NCI-H1105 (cell line): ENCODE measurements at places on chromosomes 12 and 14.
A peak's percentile ranks its signal among the peaks of the same experiment; 100 is the strongest.

GRCh38 chr14:60488175-60488574 lies 2.3 kb upstream of the C14orf39 start:
- no peak for DNase-seq

- no peak for DNase-seq
These were observed 6.6 kb upstream of the RAB3IP start for GRCh38 chr12:69732088-69732487.

- DNase-seq, result no peak
These were observed 241.0 kb upstream of the ATP2B1 start for GRCh38 chr12:89949457-89950195.

DNA sequence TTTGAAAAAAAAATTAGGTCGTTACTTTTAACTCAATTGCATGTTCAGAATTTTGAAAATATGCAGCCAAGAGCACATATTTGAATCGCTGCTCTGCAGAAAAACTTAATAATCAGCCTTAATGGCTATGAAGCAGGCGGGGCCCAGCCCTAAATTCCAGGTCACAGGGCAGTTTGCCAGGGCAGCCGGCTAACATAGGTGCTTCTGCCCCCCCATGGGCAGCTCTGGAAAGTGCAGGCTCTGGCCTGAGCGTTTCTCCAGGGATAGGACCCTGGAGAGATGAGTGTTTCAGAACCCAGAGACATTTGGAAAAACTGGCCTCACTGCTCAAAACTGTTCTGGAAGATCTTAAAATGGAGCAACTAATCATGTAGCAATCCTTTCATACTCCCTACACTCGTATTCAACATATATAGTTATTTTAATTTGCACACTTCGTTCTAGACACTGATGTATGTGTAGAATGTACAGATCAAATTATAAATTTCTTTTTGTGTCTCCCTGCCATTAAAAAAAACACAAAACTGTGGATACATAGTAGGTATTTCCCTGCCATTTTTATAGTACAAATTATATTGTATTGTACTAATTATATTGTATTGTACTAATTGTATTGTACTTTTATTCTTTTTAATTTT lies 26.0 kb upstream of the PTGR2 start:
- peak; percentile 86 for DNase-seq

DNA sequence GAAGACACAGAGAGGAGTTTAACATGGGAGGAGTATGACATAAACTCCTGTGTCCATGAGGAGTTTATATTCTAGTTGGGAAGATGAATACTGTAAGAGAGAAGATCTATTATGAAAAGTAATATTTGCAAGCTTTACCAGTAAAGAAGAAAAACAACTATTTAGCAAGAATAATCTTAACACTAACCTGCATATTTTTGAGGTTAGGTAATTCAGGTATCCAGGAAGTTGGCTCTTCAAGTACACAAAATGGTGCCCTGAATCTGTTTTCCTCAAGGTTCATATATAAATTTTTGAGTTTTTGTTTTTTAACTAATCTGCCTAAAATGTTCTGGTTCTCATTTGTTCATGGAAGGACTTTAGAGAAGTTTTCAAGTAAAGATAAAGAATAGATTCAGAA lies 33.9 kb upstream of the KCNMB4 start:
- DNase-seq, result no peak

DNA sequence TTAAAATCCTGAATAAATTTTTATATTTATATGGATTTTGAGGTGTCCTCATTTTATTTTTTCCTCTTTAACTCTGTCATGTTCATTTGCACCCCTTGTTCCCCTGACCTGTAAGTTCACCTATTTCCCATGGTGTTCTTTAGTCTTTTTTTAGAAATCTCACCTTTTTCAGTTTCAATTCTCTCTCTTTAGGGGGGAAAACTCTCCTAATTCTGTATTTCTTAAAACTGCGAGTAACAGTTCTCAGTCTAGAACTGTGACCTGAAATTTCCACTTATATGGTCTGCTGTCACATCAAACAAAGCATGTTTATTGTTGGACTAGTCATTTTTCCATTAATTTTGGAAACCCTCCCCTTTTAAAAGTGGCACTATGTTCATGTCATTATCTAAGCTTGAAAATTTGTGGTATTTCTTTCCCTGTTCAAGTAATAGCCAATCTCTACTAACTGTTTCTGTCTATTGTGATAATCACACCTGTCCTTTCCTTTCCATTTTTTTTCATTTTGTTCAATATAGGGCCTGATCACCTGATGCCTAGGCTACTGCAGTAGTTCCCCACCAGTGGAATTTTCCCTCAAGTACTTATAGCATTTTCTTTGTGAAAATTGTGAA lies 14.0 kb upstream of the FBXO33 start:
- no peak for DNase-seq

DNA sequence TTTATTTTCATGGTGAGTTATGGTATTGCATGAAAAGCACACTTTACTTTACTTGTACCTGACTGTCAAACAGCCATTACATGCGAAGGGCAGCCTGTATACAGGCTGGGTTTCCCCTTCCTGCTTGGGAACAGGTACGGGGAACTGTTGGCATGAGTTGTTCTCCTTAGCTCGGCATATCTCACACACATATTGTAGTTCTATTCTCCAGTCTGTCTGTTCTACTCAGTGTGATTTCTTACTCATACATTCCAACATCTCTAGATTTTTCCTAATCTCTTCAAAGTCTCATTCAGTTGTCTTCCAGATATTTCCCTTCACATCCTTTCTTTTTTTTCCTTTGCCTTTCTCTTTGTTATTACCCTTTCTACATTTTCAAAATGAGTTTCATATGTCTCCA lies 83.9 kb downstream of the HMGA2 start:
- DNase-seq, result no peak

- DNase-seq, result no peak
These were observed 39.7 kb downstream of the FMNL3 start for GRCh38 chr12:49667325-49668090.

GRCh38 chr12:27018037-27018436 lies 3.9 kb upstream of the TM7SF3 start:
- DNase-seq, result no peak

DNA sequence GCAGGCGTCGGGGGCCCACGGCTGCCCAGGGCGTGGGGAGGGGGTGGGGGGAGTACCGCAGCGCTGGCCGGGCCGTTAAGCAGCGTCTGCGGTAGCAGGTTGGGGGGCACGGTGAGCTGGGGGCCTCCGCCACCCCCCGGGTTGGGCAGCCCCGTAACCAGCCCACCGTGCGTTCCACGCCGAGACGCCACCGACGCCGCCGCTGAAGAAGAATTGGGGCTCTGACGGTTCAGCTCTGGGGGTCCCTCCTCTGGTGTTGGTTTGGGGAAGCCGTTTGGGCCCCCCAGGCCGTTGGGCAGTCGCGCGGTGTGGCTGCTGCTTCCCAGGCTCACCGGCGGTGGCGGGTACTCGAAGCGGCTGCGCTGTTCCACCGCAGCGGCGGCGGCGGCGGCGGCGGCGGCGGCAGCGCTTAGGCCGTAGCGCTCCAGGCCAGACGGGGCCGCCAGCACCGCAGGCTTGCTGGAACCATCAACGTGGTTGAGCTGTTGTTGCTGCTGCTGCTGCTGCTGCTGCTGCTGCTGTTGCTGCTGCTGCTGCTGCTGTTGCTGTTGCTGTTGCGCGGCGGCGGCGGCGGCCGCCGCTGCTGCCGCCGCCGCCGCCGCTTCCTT lies 1.5 kb downstream of the IRF2BPL start:
- peak; percentile 38 for DNase-seq

- peak; percentile 32 for DNase-seq
These were observed 178.6 kb downstream of the ADGRD1 start for GRCh38 chr12:131132118-131132892.

DNA sequence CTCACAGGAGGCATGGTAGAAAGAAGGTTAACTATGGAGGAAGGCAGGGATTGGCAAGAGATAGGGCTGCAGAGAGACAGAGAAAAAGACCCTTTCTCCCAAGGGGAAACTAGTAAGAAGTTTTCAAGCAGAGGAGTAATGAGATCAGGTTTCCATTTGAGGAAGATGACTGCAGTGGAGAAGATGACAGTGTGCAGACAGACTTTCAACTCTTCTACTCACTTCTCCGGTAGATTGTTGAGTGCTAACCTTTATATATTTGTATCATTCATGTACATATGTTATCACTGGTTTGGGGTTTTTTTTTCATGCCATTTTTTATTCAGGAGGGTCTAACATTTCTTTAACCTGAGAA lies 5.9 kb upstream of the B3GNT4 start:
- no peak for DNase-seq

DNA sequence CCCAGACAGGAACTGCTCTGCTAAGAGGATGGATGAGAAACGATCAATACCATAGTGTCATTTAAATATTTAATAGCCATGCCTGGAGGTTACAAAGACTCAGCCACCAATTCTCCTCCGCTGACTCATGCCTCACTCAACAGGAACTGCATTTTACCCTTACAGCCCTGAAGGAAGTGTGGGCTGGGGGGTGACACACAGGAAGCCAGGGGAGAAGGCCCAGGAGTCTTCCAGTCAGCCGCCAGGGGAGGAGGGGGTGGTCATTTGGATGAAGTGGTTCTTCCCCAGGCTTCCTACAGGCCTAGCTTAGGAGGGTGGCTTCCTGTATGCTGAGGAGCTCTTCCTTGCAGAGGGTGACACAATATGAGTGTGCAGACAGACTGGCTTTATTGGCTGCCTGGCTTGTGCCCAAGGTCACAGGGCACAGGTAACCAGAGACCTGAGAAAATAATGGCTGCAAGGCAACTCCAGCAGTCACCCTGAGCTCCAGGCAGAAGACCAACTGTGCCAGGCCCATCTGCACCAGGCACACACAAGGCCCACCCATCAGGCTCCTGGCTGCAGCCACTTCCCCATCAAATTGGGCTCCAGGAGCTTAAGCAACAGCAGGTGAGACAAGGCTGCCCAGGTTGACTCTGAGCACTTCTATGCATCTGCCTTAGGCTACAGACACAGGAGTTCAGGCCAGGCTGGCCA lies 30.6 kb upstream of the RPLP0 start:
- DNase-seq, result no peak

DNA sequence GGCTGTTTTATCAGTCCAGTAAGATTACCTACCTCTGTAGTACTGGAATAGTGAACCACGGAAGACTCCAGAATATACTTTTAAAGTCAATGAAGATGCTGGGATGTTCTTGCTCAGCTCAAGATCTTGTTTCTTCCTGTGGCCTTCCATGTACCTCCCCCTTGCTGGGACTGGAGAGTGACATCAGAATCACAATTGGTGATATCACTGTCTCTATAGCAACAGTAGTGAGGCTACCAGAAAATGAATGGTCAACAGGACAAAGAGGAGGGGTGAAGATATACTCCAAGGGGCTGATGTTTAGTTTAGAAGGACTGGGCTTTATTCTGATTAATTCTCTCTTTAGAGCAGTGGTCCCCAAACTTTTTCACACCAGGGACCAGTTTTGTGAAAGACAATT lies 3.8 kb downstream of the AKAP3 start:
- no peak for DNase-seq

- peak; percentile 98 for DNase-seq
These were observed 6.1 kb upstream of the FOXJ2 start for GRCh38 chr12:8026291-8026900.

- DNase-seq, result no peak
These were observed 11.8 kb downstream of the MYL2 start for GRCh38 chr12:110908377-110909152.

DNA sequence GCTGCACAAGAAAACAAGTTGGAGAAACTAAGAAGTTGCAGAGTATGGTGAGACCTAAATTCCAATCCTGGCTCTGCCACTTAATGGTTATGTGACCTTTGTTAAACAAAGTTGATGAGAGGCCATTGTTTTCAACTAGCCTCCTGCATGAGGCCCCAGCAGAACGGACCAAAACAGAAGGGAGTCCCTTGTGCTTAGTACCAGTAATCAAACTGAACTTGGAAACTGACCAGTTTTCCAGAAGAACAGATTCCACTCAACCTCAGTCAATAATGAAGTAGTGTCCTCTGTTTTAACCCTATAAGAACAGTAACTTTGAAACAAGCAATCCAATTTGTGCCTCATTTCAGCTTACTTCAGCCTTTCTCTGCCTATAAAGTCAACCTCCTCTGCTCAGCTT lies 69.9 kb downstream of the C12orf56 start:
- DNase-seq, result no peak

GRCh38 chr14:61034416-61035120 lies 53.5 kb downstream of the SLC38A6 start:
- DNase-seq, result peak; percentile 67

DNA sequence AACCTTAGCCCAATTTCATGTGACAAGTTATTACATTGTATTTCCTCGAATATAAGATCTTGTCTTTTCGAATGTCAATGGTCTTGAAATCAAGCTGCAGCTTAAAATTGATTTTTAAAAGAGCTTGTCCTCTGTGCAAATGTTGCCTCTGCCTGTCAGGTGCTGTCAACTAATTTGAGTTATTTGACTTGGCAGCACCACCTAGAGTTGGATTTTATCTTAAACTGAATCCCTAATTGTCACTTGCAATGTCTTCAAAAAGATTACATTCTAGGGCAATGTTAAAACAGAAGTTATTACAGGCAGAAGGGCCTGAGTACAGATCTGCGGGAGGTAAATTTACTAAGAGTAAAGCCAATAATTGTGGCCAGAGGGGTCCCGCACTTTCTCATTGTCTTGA lies 26.2 kb upstream of the TUNAR start:
- DNase-seq, result no peak

DNA sequence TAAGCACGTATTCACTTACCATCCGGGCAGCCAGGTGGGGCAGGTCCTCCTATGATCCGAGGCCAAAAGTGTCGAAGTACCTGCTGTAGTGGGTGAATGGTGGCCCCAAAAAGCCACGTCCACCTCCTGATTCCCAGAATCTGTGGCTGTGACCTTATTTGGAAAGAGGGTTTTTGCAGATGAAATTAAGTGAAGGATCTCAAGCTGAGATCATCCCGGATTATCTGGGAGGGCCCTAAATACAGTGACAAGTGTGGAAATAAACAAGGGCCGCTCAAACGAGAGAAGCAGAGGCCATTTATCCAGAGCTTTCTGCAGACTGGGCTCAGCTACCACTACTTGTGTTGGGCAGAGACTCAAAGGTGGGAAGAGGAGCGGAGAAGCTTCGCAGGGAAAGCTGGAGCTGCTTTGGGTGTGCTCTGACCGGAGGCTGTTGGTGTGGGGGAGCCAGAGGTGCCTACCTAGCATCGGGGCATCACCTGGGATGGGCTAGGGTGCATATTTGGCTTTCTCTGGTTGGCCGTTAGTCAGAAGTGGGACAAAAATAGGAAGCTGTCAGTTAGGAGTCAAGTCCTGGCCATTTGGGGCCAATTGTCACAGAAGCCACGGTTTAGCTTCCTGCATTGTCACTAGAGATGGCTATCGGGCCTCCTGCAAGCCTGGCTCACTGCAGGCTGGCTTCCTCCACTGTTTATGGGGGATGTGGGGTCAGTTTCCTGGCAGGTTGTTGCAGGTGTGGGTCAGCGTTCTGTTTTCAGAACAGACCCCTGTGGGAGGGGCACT lies 27.8 kb upstream of the DLK1 start:
- no peak for DNase-seq

GRCh38 chr12:5480938-5481303 lies 49.0 kb downstream of the NTF3 start:
- no peak for DNase-seq
